ENCODE measurements at places on chromosomes 11 and 22.

DNA sequence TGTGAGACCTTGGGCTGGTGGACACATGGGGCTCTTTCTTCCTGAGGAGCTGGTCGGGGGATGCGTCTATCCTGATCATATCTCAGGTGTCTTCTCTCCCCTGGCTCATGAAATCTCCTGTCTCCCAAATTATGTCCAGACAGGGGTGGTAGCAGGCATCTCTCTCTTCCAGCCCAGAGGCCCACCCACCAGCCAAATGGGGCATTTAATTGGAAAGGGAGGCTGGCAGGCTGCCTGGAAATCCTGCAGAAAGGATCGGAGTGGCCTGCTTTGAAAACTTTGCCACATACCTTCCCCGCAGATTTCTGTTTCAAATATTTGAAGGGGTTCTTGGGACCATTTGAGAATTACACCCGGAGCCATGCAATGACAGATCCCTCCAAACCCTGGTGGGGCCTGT is 37.4 kb downstream of the SMIM38 start:
- DNase-seq = no peak

DNA sequence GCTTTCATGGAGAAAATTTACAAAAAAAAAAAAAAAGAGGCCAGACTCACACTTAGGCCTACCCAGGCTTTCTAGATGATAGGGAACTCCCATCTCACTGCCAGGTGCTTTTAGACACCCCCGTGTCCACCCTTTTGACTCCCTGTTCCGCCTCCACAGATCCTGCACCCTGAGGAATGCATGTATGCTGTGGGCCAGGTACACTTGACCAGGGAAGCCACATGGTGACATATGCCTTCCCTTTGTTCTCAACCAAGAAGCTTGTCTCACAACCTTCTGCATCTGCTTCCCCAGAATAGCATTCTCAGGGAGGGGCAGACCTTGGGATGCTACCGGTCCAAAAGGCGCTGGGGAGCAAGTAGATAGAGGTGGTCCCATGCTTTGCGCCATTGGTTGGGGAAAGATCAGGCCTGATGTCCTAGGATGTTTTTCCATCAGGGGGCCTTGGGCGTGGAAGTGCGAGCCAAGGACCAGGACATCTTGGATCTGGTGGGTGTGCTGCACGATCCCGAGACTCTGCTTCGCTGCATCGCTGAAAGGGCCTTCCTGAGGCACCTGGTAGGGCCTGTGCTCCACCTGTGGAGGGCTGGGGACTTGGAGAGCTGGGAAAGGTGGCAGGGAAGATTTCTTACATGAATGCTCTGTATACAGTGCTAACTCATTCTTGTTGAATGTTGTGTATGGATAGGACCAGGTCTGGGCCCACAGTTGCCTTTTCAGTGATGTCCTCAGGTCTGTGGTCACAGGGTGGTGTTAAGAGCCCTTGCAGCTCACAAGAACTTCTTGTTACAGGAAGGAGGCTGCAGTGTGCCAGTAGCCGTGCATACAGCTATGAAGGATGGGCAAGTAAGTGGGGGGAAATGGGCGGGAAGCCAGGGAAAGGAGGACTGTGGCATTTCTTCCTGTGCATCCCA is 7.5 kb downstream of the HMBS start:
- DNase-seq = no peak

GRCh38 chr11:10301656-10302358 is 3.1 kb upstream of the ADM start:
- no peak for DNase-seq

GRCh38 chr11:70314730-70315129 is 44.2 kb downstream of the PPFIA1 start:
- DNase-seq = no peak

- DNase-seq = peak; percentile 38
Observed at GRCh38 chr11:64152841-64153691, 12.8 kb downstream of the MACROD1 start.

DNA sequence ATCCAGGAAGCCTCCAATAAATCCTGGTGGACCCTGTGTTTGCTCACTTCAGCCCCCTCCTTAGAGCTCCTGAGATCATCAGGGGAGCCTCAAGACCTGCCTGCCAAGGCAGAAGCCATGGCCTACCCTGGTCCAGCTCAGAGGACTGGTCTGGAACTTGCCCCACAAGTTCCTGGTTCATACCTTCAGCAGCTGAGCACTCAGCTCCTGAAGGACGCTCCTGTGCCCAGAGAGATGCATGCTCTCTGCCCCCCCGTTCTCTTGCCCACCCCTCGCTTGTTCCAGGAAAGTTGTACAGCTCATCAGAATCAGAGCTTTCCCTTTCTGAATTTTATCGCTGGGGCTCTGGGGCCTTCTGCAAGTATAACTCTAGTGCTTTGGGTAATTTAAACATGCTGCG is 210.5 kb upstream of the ISX start:
- no peak for DNase-seq

DNA sequence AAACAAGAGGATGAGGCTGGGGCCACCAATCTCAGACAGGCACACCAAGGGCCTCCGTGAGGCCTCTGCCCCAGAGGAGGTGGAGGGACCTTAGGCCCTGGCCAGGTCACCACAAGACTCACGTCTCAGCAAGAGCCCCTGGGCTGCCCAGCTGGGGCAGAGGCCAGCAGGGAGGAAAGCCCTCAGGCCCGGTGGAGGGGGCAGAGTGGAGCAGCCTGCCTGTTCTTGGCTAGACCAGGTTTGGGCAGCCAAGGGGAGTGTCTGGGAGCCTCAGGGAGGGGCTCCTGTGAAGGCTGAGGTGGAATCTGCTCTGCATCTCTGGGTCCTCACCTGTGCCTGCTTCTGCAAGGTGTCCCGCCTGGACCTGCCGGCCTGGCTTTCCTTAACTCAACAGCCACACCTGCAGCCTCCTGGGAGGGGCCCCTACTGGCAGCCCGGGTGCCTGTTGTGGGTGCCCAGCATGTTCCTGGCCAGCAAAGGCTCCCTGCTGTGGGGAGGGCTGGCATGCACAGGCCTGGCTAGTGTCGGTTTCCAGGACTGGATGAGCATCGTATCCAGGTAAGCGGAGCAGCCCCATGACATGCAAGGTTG is 11.9 kb downstream of the TTLL12 start:
- no peak for DNase-seq

DNA sequence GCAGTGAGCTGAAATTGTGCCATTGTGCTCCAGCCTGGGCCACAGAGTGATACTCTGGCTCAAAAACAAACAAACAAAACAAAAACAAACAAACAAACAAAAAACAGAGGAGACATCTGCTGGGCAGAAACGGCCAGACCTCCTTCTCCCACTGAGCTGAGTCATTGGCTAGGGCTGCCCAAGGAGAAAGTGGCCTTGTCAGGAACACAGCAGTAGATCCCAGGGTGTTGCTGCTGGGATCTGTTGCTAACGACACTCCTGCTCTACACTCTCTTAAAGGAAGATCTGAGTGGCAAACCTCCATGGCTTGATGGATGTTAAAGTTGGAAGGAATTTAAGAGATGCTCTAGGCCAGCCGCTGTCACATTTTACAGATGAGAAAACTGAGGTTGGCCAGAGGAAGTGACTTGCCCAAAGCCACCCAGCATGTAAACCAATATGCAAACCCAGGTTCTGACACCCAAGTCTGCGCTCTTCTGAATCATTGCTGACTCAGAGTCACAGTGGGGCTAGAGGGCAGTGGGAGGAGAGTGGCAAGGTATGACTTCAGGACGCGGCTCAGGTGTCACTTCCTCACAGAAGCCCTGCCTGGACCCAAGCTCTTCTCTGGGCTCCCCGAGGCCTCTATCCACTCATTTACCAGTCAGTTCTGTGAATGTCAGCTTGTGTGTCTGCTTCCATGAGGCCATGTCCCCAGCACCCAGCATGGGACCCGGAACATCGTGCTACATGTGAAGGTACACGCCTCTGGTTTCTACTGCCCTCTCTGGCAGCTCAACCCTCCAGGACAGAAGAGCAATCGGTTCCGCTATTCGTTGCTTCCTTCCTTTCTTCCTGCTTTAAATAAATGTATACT is 11.3 kb upstream of the GDPD5 start:
- DNase-seq = no peak

DNA sequence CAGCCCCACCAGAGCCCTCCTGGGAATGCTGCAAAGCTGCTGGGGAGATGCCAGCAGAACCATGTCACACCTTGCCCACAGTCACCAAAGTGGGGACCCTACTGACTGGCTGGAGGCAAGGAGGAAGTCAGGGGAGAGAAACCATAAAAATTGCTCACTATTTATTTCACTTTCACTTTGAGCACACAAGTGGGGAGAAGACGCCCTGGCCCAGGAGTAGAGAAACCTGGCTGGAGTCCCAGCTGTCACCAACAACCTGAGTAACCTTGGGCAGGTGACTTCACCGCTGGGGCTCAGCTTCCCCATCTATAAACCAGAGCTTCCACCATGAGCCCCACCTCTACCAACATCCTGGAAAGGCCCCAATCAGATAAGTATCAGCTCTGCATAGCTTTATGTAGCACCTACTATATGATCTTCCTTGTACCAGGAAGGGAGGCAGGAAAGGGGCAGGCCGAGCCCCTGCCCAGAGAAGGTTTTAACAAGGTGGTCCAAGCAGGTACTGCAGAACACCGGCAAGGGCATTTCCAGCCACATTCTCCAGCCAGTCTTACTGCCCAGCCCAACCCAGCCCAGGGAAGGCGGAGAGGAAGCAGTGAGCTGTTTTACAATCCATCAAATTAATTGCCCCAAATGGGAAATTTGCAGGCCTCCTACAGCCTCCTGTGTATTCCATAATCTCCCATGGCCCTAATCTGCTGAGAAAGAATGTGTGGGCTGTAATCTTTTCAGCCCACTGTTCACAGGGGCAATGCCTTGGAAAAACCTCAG is 27.6 kb downstream of the PLEKHA7 start:
- peak; percentile 11 for DNase-seq

- DNase-seq = no peak
Observed at GRCh38 chr11:2406451-2406850, 5.9 kb downstream of the TSSC4 start.

GRCh38 chr22:46646531-46647215 is 26.5 kb downstream of the GRAMD4 start:
- no peak for DNase-seq

GRCh38 chr22:30922151-30922611 is 46.4 kb downstream of the MORC2 start:
- peak; percentile 78 for DNase-seq

GRCh38 chr11:32426819-32427615 is 8.3 kb downstream of the WT1 start:
- peak; percentile 5 for DNase-seq

DNA sequence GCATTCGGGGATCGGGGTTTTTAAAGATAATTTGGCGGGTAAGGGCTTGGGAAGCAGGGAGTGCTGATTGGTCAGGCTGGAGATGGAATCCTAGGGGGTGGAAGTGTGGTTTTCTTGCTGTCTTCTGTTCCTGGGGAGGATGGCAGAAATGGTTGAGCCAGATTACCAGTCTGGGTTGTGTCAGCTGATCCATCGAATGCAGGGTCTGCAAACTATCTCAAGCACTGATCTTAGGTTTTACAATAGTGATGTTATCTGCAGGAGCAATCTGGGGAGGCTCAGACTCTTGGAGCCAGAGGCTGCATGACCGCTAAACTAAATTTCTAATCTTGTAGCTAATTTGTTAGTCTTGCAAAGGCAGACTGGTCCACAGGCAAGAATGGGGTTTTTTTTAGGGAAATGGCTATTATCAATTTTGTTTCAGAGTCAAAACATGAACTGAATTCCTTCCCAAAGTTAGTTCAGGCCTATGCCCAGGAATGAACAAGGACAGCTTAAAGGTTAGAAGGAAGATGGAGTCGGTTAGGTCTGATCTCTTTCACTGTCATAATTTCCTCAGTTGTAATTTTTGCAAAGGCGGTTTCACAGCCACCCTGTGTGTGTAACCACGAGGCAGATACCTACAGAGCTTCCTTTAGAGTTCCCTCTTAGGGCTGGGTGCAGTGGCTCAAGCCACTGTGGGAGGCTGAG is 10.2 kb downstream of the SCGB1A1 start:
- DNase-seq = no peak

DNA sequence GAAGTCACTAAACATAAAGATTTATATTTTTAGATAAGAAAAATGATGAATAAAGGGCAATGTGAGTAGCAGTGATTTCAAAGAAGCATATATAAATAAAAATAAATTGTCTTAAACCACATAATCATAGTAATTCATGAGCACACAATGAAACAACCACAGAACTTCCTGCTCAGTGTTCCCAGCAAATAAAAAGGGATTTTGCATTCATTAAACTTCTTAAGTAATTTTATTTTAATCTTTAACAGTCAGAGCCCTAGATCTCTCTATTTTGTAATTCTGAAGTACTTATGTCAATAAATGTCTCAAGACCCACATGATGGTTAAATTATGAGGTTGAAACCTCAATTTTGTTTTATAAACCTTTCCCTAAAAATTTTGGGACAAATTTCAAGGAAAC is 14.5 kb upstream of the MMP20 start:
- no peak for DNase-seq

DNA sequence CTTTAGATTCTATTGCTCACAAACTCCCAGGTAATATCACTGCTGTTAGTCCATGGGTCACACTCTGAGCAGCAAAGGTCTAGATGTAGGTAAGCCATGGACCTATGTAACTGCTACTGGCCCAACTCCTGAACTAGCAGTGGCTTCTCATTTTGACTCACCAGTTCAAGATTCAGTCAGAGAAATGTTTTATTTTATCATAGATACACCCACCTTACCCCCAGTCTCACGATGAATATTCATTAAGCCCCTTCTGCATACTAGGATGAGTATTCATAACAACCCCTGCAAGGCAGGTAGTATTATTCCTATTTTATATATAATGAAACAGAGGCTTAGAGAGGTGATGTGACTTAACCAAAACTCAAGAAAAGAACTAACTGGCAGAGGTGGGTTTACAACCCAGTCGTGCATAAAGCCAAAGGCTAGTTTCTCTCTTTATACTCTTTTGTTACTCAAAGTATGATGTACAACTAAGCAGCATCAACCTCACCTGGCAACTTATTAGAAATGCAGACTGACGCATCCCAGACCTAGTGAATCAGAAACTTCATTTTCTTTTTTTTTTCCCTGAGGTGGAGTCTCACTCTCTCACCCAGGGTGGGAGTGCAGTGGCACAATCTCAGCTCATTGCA is 957.6 kb upstream of the CCDC90B start:
- DNase-seq = no peak

DNA sequence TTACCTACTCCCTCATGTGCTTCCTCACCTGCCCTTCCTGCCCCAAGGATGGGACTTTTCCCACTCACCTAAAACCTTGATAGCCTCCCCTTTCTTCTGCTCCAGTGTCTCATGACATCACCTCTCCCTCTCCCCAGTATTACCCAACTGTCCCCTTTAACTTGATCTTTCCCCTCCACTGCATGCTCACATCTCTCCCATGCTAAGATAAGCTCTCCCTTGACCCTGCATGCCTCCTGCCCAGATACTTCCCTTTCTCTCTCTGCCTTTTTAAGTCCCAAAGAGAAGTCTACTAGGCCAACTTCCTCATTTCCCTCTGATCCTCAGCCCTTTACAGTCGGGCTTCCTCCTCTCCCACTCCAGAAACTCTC is 14.8 kb downstream of the CD3E start:
- no peak for DNase-seq

Data from effector memory CD4-positive, alpha-beta T cell (primary cell).